Posterior vena cava (tissue), 2 donors: ENCODE measurements at places on chromosomes 6 and 20. TPM values are rescaled to one million over a fixed set of nuclear protein-coding genes. Genes with fewer than 3 reads are reported as not detected.
A peak's percentile ranks its signal among the peaks of the same experiment; 100 is the strongest.

The CST4 gene
- total RNA-seq, result not detected

The B3GALT4 gene
- total RNA-seq, result 14.1 TPM

- no peak for DNase-seq
Observed at GRCh38 chr6:97712751-97713150, 429.7 kb upstream of the MMS22L start.

GRCh38 chr20:2109425-2110210 is 8.0 kb downstream of the STK35 start:
- DNase-seq, result no peak

DNA sequence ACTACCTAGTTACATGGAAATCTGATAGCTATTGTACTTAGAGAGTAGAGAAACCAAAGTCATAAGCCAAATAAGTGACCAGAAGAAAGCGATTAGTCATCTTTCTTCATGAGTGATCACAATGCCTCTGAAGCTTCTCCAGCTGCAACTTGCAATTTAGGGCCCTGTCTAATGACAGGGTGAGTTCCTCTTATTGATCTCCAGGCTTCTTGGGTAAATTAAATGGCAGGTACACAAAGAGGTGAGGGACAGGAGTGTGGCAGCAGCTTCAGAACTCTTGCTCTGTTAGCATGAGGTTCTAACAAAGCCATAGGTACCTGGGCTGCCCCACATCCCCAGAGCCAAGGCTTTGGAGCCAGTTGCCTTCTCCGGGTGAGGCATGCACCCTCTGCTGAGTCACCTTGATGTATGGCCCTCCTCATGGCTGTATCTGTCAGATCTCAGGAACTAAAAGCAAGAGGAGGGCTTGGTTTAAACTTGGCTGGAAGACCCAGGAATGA is 60.8 kb downstream of the PRDM1 start:
- no peak for DNase-seq

DNA sequence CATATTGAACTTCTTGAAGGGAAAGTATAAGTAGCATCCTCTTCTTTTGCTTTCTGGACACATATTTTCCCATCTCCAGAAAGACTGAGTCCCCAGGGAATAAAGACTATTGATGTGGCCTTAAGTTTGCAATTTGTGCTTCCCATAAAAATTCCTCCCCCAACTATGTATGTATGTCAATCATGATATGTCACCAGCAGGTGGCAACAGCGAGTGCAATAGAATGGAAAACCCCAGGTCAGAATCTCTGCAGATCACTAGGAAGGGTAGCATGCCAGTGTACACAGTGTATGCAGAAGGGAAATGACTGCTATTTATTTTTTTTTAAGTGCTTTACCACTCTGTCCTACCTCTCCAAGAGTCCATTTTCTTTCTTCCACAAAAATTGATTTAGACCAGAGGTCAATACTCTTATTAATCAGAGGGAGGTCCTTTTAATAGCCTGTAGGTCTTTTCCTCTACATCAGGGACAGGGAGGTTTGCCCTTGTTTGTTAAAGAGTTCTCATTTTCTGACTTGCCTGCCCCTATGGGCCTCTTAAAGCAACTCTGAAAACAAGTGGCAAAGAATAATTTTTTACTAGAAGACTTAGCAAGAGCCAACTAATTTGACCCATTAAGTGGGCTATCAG is 61.4 kb downstream of the BMP2 start:
- DNase-seq, result no peak

The KIAA1755 gene
- 18.6 TPM for total RNA-seq

DNA sequence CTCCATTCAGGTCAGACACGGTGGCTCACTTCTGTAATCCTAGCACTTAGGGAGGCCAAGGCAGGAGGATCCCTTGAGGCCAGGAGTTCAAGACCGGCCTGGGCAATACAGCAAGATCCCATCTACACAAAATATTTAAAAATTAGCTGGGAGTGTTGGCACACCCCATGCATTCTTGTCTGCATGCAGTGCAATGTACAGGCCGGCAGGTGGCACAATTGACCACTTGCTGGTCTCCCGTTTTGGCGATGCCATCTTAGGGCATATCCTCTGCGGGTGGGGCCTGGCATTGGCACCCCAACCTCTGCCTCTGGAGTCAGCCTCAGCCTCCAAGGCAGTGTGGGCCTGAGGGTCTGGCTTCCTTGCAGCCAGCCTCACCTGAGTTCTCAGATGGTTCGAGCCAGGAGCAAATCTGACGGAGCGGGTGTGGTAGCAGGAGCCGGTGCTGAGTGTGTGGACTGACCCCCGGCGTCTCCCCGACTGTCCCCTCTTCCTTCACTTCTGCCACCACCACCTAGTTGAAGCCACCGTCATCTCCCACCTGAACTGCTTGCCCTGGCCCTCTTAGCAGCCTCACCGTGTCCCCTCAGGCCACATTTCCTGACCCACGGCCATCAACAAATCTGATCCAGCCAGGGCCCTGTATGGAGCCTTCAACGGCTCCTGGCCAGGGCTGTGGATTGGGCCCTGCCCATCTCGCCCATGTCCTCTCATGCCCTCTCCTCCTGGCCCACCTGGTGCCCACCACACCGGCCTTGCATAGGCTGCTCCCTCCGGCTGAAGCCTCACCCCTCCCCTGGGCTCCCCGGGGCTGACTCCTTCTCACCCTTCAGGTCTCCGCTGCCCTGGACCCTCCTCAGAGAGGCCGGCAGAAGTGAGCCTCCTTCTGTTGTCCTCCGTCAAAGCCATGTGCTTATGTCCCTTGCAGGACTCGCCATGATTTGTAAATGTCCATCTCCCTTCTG is 44.0 kb downstream of the EFCAB8 start:
- peak; percentile 87 for DNase-seq

DNA sequence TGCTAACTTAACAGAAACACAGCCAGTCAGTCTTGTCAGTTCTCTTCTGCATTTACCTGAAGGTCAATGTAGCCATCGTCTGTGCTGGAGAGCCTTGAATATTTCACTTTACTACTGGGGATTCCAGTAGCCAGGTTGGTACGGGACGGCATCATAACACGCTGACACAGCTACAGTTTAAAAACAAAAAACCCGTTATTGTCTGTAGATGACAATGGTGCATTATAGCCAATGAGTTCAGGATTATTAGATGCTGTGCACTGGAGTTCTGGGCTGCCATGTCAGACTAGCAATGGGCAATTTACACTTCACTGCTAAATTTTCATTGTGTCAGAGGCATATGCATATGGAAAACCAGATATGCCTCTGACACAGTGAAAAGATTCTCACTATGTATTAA is 10.5 kb downstream of the PCNA start:
- no peak for DNase-seq
